ENCODE measurements at places on chromosomes 16 and 17.
A peak's percentile ranks its signal among the peaks of the same experiment; 100 is the strongest.

- DNase-seq: no peak
Observed at GRCh38 chr16:17921357-17921978, 415.1 kb downstream of the NPIPA8 start.

GRCh38 chr16:73019457-73020362 lies 28.2 kb downstream of the ZFHX3 start:
- DNase-seq: no peak

GRCh38 chr17:47076171-47076570 lies 97.1 kb upstream of the RPRML start:
- DNase-seq: no peak

DNA sequence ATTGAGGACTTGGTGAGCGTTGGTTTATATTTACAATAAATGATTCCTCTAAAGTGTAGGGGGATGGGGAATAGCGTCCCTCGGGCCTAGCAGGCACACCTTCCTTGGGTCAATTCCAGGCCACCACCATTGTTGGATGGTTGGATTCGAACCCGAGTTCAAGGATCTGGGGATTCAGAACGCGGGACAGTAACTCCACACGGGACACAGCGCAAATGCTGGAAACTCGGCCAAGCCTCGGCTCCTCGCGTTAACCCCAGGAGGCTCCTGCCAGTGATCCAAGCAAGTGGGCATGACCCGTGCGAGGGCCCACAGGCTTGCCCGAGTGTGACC lies 613 bp downstream of the B9D1 start:
- no peak for DNase-seq

- DNase-seq: no peak
Observed at GRCh38 chr16:88337021-88337420, 45.7 kb upstream of the ZNF469 start.

DNA sequence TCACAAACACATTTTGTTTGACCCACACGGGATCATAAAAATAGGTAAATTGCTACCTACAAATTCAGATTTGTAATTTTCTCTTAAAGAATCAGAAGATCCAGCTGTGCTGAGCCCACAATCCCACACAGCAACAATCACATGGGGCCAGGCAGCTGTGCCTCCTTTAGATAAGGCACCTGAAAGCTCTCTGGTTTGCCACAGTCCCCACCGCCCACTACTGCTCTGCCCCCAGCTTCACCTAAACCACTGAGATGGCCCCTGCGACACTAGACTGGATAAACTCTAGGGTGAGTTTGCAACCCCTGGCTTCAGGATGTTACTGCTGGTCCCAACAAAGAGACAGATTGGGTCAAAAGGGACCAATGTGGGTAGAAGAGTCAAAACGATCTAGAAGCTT lies 96.8 kb downstream of the GSG1L start:
- no peak for DNase-seq

- no peak for DNase-seq
Observed at GRCh38 chr16:46961373-46962353, 11.8 kb downstream of the DNAJA2 start.

GRCh38 chr16:67207249-67208091 lies 8.5 kb downstream of the ELMO3 start:
- no peak for DNase-seq

DNA sequence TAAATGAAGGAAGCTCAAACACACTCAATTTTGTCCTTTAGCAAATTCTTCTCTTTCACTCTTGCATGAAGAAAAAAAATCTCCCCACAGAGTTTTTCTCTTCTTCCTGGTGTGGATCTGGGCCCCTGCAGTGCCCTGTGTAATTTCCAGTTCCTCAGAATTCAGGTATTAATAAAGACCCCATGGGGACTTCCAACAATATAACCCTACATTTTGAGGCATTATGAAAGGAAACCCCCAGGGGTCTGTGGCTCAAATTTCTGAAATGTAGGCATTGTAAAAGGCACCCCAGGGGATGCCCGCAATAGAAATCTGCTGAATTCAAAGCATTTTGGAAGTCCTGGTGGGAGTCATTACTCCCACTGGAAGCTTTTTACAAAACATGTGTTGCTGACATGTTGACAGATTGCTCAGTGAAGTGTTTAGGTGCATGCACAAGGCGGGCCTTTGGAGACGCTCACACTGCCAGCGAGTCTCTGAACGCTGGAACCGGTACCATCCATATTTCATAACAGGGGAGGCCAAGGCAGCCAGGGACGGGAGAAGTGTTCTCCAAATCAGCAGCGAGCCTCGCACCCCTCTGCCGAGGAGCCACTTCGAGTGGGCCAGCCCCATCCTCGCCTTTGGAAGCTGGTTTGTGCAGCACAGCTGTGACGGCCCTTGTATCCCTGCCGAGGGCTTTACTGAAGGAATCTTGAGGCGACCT lies 154.0 kb downstream of the ZNF423 start:
- DNase-seq: peak; percentile 72

DNA sequence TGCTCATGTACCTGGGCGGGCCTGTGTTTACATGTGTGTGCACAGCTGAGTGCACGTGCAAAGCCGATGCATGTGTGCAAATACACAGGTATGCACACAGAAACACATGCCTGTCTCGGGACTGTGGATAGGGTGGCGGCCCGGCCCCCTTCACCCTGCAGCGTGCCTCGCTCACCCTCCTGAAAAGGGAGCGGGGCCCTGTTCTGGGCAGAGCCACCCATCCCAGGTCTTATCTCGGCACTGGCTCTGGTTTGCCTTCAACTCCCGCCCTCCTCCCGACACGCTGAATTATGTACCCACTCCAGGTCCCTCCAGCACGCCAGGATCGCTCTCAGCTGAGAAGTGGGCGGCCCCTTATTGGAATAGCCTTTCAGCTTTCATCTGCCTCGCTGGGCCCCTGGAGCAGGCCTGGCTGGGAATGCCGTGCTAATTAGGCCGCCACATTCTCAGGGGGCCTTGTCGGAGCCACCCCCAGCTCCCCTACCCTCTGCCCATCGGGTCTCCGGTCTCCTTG lies 77.8 kb downstream of the RTN4RL1 start:
- no peak for DNase-seq

- DNase-seq: no peak
Observed at GRCh38 chr16:54597222-54597621, 310.6 kb upstream of the IRX3 start.

- no peak for DNase-seq
Observed at GRCh38 chr17:78665952-78666920, 89.0 kb upstream of the DNAH17 start.

- no peak for DNase-seq
Observed at GRCh38 chr17:74815550-74816370, 39.6 kb upstream of the NAT9 start.

DNA sequence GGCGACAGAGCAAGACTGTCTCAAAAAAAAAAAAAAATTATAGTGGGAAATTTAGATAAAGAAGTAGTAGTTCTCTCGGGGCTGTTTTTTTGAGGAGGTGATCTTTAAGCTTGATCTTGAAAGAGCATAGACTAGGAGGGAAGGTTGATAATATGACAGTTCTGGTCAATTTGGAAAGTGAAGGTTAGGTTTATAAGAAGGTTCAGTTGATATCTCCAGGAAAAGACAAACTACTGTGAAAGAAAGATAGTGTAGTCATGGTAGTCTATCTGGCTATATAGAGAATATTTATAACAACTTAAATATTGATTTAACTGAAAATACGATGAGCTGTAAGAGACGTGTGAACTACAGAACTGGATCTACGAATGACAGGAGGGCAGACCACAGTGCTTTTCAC lies 3.1 kb downstream of the ATF7IP2 start:
- no peak for DNase-seq

- DNase-seq: no peak
Observed at GRCh38 chr16:3234543-3234856, 458 bp downstream of the ZNF200 start.

DNA sequence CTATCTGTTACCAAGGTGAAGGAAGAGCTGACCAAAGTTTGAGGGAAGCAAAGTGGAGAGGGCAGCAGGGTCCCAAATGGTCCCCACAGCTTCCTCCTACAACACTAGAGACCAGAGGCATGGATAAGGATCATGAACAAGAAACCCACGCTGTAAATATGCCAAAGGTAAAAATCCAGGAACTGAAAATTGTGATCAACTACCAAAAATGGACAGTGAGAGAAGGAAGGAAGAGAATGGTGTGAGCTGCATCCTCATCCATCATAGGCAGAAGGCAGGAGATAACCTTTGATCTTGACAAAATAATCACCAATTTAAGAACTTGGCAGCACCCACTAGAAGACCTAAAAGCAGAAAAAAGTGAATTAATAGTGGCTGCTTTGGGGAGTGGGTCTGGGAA lies 66.2 kb downstream of the CYTH1 start:
- DNase-seq: no peak

- no peak for DNase-seq
Observed at GRCh38 chr17:30249460-30249859, 14.0 kb upstream of the SLC6A4 start.

- DNase-seq: no peak
Observed at GRCh38 chr17:2995886-2996809, 67.3 kb downstream of the OR1D5 start.

GRCh38 chr16:84247331-84247730 lies 7.5 kb upstream of the KCNG4 start:
- no peak for DNase-seq

GRCh38 chr17:4393806-4394205 lies 27.3 kb upstream of the UBE2G1 start:
- no peak for DNase-seq

- DNase-seq: no peak
Observed at GRCh38 chr16:65414284-65414984, 292.6 kb upstream of the CDH11 start.

GRCh38 chr17:41536741-41537613 lies 8.9 kb upstream of the KRT19 start:
- DNase-seq: no peak

- no peak for DNase-seq
Observed at GRCh38 chr17:1003633-1003971, 6.7 kb downstream of the TIMM22 start.

DNA sequence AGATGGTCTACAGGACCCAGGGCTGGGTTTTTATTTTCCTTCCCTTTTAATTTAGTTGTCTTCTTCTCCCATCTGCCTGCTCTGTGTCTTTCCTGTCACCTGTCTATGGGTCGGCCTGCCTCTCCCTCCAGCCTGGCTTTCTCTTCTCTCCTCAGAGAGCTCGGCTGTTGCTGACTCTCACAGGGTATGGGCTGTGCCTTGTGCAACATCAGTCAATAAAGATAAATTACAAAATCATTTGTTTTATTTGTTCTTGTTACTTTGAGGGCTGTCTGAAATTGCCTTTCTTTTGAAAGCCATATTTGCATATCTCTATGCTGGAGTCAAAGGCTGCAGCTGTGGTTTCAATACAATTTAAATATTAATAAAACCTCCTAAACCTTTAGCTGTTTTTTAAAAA lies 15.6 kb downstream of the RND2 start:
- DNase-seq: no peak

- DNase-seq: no peak
Observed at GRCh38 chr17:40542558-40543411, 22.5 kb downstream of the CCR7 start.

DNA sequence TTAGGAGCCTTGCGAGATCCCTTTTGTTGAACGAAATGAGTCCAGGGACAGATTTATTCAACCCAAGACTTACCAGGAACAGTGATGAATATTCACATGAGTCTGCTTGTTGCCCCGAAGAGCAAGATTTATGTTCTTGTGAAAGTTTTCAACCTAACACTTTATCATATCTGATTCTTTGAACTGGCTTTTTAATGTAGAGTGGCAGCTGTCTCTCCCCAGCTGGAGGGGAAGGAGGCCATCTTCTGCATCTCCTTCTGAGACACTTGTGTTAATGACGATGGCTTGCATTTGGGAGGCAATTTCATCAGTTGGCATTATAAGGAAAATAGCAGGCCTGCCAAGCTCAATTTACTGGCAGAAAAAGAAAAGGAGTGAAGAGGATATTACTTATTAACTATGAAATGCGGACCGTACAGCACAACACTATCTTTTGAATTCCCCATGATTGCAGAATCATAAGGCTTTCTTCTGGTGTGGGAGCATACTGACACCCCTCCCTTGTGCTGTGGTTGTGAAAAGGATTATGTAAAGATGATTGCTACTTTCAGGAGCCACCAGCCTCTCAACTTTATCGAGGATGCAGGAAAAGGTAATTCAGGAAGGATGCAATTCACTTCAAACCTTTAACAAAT lies 35.7 kb downstream of the SMARCE1 start:
- no peak for DNase-seq

DNA sequence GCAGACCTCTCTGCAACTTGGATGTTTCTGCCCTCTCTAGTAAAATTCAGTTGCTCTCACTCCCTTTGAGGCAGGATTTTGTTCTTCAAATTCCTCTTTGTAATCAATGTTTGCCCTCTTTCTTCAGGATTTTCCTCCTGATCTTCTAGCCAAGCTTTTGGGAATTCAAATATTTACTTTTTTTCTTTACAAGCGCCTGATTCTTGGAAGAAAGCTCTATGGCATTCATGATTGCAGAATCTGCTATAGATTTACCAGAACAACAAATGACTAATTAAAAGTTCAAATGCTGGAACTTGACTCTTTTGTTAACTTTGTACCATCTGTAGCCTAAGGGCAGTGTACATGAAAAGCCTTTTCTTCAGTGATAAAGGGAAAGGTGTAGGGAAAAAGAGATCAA lies 63.7 kb upstream of the SHISA6 start:
- no peak for DNase-seq

DNA sequence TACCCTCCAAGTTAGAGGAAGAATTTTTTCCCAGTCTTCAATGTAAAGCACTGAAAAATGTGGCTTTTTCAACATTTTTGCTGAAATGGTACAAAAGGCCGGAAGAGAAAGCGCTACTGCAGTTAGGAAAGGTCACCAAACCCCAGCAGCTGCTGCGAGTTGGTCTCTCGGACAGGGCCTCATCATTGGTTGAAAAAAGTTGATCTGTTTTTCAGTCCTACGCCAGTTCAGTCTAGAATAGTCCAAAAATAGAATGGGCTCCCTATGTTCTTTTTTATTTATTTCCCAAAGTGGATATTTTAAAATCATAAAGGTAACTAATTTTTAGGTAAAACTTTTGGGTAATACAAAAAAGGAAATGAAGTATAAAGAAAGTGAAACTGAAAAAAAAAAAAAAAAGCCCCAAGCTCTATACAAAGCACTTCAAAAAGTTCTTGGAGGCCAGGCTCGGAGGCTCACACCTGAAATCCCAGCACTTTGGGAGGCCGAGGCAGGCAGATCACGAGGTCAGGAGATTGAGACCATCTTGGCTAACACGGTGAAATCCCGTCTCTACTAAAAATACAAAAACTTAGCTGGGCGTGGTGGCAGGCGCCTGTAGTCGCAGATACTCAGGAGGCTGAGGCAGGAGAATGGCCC lies 17.4 kb downstream of the ADAP2 start:
- no peak for DNase-seq

DNA sequence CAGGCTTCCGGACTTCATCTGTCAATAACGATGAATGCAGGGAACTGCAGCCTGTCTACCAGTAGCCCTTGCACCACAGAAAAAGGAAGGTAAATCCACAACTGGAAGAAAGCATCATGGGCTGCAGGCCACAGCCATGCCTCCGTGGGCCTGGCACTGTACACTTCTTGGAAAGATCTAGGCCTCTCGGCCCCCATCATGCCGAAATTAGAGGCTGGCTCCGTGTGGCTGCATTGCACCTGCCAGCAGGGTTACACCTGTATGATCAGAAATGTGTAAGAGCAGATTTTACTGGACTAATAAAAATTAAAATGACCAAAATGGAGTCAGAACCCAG lies 52.2 kb downstream of the SDK2 start:
- DNase-seq: peak; percentile 10

Measured in cerebellum (tissue), 4 donors.